ENCODE measurements at places on chromosomes 6 and 20. TPM values are rescaled to one million over a fixed set of nuclear protein-coding genes. Genes with fewer than 3 reads are reported as not detected.

Gene DACT2
- 0.48 TPM for polyA plus RNA-seq

Gene OVOL2
- polyA plus RNA-seq = not detected

Gene PRSS35
- polyA plus RNA-seq = 0.32 TPM

Gene TFAP2D
- not detected for polyA plus RNA-seq

Gene EFCAB8
- not detected for polyA plus RNA-seq

Gene SLC35B2
- 44.5 TPM for polyA plus RNA-seq

Gene TFEB
- 0.24 TPM for polyA plus RNA-seq

Gene MPIG6B
- polyA plus RNA-seq = not detected

Gene SLC12A5
- 53.1 TPM for polyA plus RNA-seq

Gene MACROD2
- polyA plus RNA-seq = 23.2 TPM

Gene TSHZ2
- polyA plus RNA-seq = 4.6 TPM

Gene UBE2J1
- 47.2 TPM for polyA plus RNA-seq

Gene PROCR
- 0.30 TPM for polyA plus RNA-seq
